ENCODE measurements at places on chromosomes 16 and 17.

GRCh38 chr17:10748531-10749181 is 18.8 kb upstream of the TMEM220 start:
- DNase-seq: no peak

- no peak for DNase-seq
Observed at GRCh38 chr17:80968602-80969029, 23.0 kb upstream of the CHMP6 start.

DNA sequence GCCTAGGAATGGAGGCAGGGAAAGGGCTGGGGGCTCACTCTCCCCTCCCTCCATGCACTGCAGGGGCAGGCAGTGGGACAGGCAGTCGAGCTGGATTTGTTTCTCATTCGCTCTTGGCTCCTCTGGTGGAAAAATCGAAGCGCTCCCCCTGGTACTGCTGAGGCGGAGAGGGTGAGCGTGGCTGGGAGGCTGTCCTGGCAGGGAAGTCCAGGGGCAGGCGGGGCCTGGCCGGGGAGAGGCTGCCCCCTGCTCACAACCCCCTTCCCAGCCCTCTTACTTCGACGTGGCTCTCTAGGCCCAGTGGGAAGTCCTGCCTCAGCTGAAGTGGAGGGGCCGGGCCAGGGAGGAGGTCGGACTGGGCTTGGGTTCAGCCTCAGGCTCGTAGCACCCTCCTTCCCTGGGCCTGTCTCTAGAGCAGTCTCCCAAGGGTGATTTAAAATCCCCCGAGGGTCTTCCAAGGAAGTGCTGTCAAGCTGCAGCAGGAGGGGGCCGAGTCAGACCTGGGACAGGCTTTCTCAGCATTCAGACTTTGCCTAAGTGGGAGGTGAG is 16.5 kb upstream of the TMEM92 start:
- DNase-seq: peak; percentile 41

- no peak for DNase-seq
Observed at GRCh38 chr17:80585890-80586845, 41.5 kb downstream of the RPTOR start.

- peak; percentile 77 for DNase-seq
Observed at GRCh38 chr16:58511933-58512815, 3.1 kb upstream of the SETD6 start.

GRCh38 chr17:63096426-63096825 is 130.4 kb downstream of the TANC2 start:
- DNase-seq: no peak

- no peak for DNase-seq
Observed at GRCh38 chr17:1180958-1181752, 1.4 kb upstream of the ABR start.

GRCh38 chr17:37037590-37038155 is 88.9 kb downstream of the AATF start:
- DNase-seq: no peak

DNA sequence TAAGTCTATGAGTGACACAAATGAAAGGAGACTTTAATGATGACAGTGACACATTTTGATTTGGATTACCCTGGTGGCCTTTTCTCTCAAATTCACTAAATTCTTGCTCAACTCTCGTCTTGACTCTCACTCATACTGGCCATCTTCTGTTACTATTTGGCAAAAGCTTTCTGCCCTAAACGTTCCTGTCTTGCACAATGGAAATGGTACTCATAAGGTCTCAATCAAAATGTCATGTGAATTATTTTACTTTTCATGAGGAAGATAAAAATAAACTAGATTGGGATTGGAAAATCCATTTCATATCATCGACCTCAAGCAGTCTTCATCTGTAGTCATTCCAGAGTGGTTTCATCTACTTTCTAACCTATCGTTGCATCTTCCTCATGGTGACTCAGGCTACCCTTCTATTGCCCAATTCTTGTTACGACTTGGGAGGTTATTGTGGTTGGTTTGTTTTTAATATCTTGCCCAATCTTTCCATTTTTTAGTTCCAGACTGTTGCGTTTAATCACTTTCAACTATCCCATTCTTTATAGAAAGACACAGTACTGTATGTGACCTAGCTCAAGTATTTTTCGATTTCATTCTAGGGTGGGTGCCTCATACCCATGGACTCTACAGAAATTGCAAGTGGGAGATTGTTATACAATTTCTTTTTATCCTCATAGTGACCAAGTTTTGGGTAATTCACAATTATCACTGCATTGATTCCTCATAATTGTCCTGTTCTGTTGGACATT is 317.2 kb upstream of the KCNJ16 start:
- DNase-seq: no peak

- DNase-seq: peak; percentile 38
Observed at GRCh38 chr16:2429771-2430663, 770 bp downstream of the CCNF start.

- DNase-seq: no peak
Observed at GRCh38 chr16:85525420-85526184, 87.5 kb upstream of the GSE1 start.

- DNase-seq: no peak
Observed at GRCh38 chr17:78853926-78854394, 13.3 kb upstream of the USP36 start.

DNA sequence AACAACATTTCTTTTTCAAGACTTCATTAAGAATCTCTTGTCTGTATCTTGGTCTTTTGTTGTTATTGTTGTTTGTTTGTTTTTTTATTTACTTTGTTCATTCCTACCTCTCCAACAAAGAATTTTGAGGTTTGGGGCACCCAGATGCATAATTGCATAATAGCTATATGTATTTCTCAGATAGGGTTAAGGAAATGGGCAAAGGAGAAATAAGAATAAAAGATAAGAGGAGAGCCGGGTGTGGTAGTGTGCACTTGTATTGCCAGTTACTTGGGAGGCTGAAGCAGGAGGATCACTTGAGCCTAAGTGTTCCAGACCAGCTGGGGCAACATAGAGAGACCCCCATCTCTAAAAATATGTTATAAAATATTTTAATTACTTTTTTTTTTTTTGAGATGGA is 30.5 kb downstream of the CDH1 start:
- no peak for DNase-seq

GRCh38 chr16:53093162-53093744 is 38.5 kb downstream of the CHD9 start:
- DNase-seq: no peak

DNA sequence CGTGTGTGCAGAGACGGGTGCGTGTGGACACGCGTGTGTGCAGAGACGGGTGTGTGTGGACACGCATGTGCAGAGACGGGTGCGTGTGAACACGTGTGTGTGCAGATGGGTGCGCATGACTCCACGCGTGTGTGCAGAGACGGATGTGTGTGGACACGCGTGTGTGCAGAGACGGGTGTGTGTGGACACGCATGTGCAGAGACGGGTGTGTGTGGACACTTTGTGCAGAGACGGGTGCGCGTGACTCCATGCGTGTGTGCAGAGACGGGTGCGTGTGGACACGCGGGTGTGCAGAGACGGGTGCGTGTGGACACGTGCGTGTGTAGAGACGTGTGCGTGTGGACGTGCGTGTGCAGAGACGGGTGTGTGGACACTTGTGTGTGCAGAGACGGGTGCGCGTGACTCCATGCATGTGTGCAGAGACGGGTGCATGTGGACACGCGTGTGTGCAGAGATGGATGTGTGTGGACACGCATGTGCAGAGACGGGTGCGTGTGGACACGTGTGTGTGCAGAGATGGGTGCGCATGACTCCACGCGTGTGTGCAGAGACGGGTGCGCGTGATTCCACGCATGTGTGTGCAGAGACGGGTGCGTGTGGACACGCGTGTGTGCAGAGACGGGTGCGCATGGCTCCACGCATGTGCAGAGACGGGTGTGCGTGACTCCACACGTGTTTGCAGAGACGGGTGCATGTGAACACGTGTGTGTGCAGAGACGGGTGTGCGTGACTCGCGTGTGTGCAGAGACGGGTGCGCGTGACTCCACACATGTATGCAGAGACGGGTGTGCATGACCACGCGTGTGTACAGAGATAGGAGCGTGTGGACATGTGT is 1.6 kb upstream of the CD7 start:
- no peak for DNase-seq

- no peak for DNase-seq
Observed at GRCh38 chr16:57409065-57409464, 4.5 kb downstream of the CCL17 start.

GRCh38 chr16:19745286-19746010 is 27.4 kb downstream of the IQCK start:
- no peak for DNase-seq

GRCh38 chr17:61402978-61403800 is 3.5 kb downstream of the TBX2 start:
- peak; percentile 85 for DNase-seq

GRCh38 chr16:65731833-65732232 is 610.0 kb upstream of the CDH11 start:
- no peak for DNase-seq

DNA sequence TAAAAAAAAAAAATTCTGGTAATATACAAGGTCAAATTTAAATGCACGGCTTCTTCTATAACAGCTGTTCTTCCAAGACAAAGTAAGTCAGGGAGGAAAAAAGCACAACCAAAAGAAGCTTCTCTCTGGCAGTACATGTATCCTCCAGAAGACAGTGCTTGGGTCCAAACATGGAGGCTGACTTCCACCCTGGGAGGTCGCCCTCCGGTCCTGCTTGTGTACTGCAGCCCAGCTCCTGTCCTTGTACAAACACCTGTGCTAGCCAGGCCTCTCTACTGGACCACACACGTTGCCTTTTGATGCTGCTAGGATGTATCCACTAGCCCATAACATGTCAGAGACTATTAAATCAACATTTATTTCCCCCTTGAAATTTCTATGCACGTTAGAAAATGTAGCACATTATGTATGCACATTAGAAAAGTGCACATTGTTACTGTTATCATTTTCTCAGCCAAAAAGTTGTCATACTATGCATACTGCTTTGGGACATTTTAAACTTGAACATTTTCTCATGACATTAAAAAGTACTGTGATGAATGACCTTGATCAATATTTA is 21.9 kb downstream of the TEKT3 start:
- DNase-seq: no peak

DNA sequence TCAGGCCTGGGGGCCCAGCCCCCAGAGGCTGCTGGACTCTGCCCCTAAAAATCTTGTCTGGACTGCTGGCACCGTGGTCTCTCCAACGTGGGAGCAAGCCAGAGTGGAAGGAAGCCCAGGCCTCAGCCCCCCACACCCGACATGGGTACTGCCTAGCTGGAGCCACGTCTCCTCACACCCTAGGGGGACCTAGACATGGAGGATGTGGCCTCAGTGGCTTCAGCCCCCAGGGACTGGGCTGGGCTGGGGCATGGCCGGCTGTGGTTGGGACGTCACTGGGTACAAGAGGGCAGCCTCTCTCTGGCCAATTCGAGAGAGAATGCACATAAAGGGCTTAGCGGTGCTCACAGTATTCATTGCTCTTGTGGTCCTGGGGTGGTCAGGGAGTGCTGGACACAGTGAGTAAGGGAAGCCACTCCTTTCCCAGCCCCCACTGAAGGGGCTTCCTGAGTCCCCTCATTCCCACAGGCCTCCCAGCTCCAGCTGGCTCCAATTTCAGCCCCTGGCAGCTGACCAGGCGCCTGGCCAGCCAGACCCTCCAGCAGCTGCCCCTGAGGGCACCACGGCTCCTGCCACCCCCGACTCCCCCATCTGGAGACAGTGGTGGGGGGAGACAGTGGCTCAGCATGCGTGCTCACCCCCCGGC is 1.1 kb downstream of the CDH15 start:
- no peak for DNase-seq

- peak; percentile 77 for DNase-seq
Observed at GRCh38 chr17:28363186-28363585, 1.8 kb downstream of the SEBOX start.

DNA sequence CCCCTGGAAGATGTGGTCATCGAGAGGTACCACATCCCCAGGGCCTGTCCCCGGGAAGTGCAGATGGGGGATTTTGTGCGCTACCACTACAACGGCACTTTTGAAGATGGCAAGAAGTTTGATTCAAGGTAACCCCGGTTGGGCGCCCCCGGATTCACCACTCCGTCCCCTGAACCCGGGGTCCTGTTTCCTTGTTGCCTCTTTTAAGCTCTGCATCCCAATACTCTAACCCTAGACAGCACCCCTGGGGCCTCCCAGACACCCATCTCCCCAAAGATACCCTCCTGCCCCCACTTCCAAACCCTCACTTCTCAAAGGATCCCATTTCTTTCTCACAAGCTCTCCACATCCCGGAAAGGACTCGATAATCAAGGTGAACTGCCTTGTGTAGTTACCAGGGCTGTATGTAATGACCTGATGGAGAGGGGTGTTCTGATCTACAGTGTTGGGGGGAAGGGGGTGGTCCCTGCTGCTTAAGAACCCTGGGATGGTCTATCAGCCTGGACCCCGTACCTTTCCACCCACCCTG is 412 bp downstream of the FKBP10 start:
- no peak for DNase-seq

DNA sequence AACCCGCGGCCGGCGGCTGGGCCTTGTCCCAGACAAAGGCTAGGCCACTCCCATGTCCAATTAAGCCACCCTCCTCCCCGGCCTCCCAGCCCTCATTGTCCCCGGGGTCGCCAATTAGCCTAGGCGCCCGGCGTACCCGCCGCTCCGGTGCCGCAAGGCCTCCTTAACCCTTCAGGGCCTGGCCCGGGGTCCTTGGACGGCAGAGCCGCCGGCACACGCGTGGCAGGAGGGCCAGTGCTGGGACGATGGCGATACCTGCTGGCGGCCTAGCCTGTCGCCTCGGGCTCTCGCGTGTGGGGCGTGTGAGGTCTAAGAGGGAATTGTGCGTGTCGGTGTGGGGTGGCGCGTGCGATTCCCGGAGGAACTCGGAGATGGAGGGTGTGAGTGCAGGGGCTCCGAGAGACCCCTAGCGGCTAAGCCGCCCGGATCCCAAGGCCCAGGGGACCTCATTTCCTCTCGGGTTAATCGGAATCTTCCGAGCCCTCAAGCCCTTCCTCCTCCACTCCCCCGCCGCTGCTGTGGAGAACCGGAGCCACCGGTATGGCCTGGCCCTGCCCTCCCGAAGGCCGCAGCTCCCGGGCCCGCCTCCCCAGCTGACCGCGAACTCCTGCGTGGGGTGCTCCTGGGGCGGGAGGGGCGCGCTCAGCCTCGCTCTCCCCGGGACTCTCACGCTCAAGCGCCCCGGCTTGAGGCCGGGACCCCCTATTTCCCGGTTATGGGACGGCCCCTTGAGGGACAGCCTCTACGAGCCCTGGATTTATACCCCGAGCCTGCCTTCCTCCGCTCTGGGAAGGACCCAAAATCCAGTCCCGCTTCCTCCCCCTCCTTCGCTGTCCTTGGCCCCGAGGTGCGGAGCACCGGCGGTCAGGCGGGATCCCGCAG is 11.9 kb downstream of the TBX2 start:
- DNase-seq: peak; percentile 79

DNA sequence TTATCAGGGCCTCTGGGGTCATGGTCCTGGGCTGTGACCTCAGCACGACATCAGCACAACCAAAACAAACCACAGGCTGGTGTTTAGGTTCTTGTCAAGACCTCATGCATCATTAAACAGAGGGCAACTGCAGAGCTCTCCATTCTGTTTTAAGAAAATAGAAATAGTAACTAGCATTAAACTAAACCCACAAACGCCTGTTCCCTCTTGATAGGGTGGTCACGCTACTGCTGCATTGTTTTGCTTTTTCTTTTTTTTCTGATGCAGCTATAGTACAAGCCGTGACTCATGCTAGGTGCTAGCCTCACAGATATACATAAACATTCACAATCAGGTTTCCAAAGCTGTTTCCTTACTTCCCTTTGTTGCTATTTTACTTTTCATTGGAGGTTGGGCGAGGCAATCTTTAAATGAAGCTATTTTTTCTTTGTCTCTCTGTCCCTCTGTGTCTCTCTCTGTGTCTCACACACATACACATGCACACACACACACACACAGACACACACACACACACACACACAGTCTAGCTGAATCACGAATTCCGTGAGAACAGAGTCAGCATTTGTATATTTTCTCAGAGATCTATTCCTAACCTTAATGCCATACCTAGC is 310.3 kb downstream of the CDH13 start:
- no peak for DNase-seq

Measured in D341Med (cell line).